Prostate gland (tissue), 2 donors: ENCODE measurements at places on chromosomes 12 and 14. TPM values are rescaled to one million over a fixed set of nuclear protein-coding genes. Genes with fewer than 3 reads are reported as not detected.

DNA sequence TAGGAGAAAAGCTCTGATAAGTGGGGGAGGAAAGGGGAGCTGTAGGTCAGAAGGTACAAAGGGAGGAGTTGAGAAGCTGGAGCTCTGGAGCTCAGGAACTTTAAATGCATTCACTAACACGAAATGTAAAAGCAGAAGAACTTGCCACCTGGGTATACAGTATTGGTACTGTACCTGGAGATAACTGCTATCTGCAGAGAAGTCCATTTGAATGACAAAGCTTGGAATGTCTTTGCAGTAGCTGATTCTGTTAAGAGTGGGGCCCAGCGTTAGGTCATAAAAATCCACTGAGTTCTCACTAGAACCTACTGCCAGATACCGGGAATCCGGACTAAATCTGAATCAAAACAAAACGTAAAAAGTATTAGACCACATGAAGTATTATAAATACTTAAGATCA lies 55.6 kb downstream of the ZC3H14 start:
- DNase-seq: no peak

GRCh38 chr14:47833011-47833410 lies 157.6 kb upstream of the MDGA2 start:
- DNase-seq: no peak

GRCh38 chr12:46188170-46188569 lies 80.7 kb downstream of the SLC38A1 start:
- no peak for DNase-seq

GRCh38 chr12:90167518-90168208 lies 459.0 kb upstream of the ATP2B1 start:
- no peak for DNase-seq

- DNase-seq: no peak
Measured at GRCh38 chr12:22541496-22542155, 2.7 kb downstream of the C2CD5 start.

THAP2 gene
- total RNA-seq: 4.8 TPM

GLS2 gene
- 6.6 TPM for total RNA-seq

SLC22A17 gene
- total RNA-seq: 207 TPM

IL31 gene
- not detected for total RNA-seq

SPX gene
- 0.51 TPM for total RNA-seq

WSCD2 gene
- 6.7 TPM for total RNA-seq

DNA sequence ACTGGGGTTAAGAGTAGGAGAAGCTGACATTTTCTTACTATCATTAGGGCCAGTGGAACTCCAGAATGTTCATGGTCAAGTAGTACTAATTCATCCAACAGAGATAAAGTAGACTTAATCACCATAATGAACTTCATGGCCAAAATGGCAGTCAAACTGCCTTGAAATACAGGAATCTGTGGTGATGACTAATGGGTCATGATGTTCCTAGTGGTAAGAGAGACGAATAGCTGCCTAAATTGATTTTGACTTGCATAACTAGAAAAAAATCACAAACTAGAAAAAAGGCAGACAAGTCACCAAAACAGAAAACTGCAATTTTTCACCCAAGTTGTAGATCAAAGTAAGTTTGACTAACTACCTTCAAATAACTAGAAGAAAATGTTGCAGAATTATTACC lies 138.5 kb downstream of the MGAT4C start:
- no peak for DNase-seq

- DNase-seq: no peak
Measured at GRCh38 chr14:60922050-60922449, 58.8 kb downstream of the TRMT5 start.
